ENCODE measurements at places on chromosomes 16 and 17.

DNA sequence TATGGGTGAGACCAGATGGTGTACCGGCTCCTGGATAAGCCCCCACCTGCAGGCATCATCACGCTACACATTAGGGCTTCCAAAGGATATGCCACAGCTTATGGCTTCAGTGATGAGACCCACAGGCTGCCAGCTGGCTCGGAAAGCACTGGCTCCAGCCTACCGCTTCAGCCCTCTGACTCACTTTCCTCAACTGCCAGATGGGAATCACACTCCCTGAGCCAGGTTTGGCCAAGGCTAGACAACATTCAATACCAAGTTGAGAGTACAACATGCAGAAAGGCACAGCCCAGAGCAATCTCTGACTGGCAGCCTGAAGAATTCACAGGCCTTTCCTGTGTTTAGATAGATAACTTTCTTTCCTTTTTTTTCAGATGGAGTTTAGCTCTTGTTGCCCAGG is 10.3 kb downstream of the CENPV start:
- DNase-seq = no peak

- DNase-seq = peak; percentile 58
Observed at GRCh38 chr17:16027708-16028584, 28.3 kb downstream of the TTC19 start.

DNA sequence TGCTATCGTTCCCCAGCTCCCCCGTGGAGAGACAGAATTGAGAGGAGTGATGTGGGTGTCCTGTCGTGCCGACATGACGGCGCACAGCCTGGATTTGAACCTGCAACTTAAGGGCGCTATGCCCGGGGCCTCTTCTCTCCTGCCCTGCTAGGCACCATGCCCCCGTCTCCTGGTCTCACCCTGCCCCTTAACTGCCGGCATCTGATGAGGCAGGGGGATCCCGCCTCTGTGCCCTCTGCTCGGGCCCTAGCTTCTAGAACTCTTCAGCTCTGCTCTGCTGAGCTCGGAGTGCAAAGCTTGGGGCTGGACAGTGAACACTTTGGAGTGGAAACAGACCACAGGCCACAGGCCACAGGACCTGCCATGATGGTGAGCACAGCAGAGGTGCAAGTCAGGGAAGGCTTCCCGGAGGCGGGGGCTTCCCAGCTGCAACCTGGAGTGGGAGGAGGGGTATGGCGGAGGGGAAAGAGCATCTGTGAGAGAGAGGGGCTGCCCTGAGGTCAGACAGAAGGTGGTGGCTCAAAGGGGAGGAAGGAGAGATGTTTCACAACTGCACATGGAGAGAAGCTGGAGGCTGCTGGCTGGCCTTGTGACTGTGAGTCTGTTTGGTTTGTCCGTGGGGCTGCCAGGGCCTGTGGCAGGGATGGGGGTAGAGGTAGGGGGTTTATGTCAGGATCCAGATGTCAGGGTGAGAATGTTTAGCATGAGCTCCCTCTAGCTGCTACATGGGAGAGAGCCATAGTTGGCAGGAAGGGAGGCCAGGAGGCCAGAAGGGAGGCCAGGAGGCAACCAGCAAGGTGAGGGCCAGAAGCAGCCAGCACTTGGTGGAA is 107.8 kb downstream of the CRLF3 start:
- DNase-seq = no peak

DNA sequence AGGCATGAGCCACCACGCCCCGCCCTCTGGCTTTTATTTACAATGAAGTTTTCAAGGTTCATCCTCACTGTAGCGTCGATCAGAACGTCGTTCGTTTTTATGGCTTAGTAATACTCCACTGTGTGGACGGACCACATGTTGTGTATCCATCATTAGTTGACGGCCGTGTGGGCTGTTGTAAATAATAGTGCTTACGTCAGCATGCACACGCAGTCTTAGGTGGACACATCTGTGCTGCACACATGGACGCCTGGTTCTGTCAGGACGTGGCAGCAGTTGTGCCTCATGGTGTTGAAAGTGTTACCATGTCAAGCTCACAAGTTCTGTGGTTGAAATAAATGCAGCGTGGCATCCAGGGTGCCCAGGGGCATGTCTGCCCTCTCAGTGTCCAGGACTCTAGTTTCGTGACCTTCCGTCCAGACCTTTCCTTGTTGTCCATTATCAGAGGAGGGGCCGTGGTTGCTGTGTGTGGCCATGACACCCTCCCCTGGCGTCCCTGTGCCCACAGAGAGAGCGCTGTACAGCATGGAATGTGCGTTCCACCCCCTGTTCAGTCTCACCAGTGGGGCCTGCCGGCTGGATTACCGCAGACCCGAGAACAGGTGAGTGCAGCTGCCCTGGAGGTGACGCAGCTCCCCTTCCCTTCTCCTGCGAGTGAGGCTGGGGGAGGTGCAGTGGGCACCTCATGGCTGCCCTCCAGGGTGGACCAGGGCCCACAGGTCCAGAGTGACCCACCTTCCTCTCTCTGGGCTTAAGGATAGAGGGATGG is 22.3 kb downstream of the TCF25 start:
- no peak for DNase-seq

DNA sequence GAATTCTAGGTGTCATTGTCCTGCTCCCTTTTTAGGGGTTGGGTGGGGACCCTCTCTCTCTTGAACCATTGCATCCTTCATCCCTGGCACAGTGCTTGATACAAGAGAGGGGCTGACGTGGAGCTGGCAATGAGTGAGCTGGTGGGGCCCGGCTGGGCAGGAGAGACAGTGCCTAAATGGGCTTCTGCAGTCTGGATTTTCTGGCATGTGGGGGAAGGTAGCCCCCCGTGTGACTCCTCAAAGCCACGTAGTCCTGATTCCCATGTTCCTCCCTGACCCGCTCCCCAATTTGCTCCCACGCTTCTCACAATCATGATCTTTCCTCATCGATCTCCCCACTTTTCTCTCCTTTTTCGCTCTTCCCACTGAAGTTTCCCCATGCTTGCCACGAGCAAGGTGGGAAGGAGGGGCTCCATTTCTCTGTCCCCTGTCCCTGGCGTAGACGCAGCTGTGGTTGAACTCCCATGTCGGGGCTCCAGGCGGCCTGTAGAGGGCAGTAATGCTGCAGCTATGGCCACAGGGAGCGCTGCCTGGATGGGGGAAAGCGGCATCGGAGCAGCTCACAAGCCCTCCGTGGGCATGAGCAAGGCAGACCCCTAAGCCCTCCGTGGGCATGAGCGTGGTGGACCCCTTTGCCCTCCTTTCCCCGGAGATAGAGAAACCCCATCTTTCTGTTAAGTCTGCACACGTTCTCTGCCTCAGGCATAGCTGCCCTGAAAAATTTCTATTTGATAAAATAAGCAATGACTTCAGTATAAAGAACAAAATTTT is 47.5 kb downstream of the HAPSTR1 start:
- peak; percentile 83 for DNase-seq

- peak; percentile 26 for DNase-seq
Observed at GRCh38 chr17:49850772-49851386, 3.0 kb upstream of the TAC4 start.

- DNase-seq = no peak
Observed at GRCh38 chr16:4283939-4284338, 11.1 kb upstream of the TFAP4 start.

- peak; percentile 65 for DNase-seq
Observed at GRCh38 chr17:31533546-31534155, 142.2 kb downstream of the RAB11FIP4 start.

DNA sequence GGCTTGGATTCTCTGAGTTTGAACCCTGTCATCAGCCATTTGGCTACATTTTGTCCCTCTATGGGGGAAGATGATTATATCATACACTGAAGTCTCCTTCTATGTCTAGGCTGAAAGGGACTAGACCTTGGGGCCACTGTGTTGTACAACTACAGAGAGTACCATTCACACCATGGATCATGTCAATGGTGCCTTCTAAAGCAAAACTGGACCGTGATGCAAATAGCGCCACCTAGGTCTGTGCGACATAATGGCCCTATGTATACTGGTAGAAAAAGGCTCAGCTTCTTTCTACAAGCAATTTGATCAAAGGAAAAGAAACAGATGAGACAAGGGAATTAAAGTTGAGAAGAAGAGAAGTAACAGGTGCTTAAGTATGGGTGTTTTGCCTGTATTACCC is 100.7 kb downstream of the LYRM1 start:
- peak; percentile 28 for DNase-seq

DNA sequence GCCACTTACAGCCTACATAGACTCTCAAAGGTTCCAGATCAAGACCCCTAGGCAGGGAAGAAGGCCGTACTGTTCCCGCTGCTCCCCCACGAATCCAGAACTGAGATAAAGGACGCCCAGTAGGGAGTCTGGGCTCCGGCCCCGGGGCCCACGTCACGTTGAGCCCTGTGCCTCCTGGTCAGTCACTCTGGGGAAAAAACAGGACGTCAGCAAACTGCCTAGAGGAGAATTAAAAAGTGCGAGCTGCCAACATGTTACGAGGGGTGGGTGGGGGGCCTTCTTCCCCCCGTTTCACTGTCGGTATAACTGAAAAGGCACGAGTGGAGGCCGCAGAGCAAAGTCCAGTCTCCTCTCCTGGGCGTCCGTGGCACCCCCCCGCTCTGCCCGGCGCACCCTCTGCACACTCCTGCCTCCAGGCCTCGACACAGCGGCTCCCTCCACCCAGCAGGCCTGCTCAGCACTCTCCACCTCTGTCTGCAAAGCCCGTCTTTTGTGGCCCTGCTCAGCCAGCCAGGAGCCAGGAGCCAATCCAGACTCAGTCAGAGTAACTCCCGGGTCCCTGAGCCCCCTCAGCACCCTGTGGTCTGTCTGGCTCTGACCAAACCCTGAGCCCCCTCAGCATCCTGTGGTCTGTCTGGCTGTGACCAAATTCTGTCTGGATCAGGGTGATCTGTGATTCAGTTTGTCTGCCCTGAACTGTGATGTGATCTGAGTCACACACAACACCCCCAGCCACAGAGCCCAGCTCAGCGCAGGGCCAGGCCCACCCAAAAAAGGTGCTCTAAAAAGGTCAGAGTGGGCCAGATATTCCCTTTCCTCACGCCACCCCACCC is 6.2 kb downstream of the ITGAE start:
- DNase-seq = peak; percentile 72

- DNase-seq = no peak
Observed at GRCh38 chr16:84836234-84836647, 16.5 kb downstream of the CRISPLD2 start.

DNA sequence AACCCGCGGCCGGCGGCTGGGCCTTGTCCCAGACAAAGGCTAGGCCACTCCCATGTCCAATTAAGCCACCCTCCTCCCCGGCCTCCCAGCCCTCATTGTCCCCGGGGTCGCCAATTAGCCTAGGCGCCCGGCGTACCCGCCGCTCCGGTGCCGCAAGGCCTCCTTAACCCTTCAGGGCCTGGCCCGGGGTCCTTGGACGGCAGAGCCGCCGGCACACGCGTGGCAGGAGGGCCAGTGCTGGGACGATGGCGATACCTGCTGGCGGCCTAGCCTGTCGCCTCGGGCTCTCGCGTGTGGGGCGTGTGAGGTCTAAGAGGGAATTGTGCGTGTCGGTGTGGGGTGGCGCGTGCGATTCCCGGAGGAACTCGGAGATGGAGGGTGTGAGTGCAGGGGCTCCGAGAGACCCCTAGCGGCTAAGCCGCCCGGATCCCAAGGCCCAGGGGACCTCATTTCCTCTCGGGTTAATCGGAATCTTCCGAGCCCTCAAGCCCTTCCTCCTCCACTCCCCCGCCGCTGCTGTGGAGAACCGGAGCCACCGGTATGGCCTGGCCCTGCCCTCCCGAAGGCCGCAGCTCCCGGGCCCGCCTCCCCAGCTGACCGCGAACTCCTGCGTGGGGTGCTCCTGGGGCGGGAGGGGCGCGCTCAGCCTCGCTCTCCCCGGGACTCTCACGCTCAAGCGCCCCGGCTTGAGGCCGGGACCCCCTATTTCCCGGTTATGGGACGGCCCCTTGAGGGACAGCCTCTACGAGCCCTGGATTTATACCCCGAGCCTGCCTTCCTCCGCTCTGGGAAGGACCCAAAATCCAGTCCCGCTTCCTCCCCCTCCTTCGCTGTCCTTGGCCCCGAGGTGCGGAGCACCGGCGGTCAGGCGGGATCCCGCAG is 11.9 kb downstream of the TBX2 start:
- DNase-seq = peak; percentile 42

GRCh38 chr16:76210157-76210556 is 67.0 kb upstream of the CNTNAP4 start:
- no peak for DNase-seq

DNA sequence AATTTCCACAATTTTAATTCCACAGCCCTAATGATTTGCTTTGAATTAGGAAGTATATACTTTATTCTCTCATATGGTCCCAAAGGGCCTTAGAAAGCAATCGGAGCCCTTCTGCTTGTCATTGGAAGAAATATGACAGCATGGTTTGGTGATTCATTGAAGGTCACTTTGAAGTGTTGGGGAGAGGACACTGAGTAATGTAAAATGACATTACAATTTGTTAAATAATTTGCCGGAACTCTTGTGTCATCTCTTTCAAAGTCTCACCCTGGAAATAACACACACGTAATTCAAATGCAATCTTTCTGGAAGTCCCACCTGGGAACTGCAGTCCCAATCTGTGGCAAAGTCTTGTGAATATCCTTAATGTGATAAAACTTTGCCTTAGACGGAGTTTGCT is 59.8 kb downstream of the BMERB1 start:
- no peak for DNase-seq

DNA sequence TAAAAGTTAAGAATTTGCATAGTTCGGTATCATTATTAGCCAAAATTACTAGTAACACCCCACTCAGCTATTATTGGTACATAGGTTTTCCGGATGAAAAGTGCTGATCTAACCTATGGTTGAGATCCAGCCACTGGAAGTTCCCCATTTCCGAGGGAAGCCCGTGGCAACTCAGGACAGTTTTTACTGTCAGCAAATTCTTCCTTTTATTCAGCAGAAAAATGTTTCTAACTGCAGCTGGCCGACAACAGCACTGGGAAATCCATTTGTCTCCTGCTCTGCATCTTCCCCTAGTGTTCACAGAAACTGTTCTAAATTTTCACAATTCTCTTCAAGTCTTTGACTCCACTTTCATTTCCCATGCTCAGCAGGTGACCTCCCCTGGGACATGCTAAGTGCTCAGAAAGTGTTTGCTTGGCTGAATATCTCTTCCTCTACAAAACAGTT is 15.5 kb upstream of the MMD start:
- DNase-seq = no peak

DNA sequence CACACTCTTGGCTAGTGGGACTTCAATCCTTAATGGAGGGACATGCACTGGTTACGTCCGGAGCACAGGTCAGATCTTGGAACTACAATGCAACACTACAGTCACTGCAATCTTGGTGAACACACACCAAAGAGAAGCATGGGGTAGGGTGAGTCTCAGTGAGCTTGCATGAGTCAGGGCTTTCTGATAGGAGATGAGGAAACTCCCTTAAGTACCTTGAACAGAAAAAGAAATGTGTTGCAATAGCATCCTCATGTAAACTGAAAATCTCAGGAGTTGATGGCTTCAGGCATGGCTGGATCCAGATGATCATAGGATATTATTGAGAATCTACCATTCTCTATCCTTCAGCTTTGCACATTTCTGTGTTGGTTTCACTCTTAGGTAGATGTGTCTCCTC is 54.1 kb downstream of the CES1 start:
- DNase-seq = no peak
